Cerebellar nuclear complex (tissue), 1 donor: ENCODE measurements at places on chromosomes 2 and 18.

- no peak for DNase-seq
These were observed 9.5 kb upstream of the GRHL1 start for GRCh38 chr2:9941996-9942390.

- no peak for DNase-seq
These were observed 12.3 kb upstream of the TNFRSF11A start for GRCh38 chr18:62312851-62313250.

- DNase-seq: no peak
These were observed 825.8 kb upstream of the FANCL start for GRCh38 chr2:59066787-59067399.

GRCh38 chr2:25274868-25275574, 66.7 kb downstream of the DNMT3A start:
- no peak for DNase-seq

DNA sequence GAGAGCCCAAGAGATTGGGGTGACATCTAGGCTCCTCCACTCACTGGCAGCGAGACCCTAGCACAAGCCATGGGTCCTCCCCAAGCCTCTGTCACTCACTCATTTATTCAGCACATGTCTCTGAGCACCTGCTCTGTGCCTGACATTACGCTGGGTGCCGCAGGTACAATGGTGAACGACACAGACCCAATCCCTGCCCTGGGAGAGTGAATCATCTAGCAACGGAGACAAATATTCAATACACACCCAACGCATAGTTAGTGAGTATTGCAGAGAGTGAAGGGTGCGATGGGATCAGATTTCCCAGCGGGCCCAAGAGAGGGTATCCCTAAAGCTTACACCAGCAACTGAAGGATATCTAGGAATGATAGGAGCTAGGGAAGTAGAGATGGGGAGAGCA, 45.5 kb downstream of the ZFP36L2 start:
- no peak for DNase-seq

DNA sequence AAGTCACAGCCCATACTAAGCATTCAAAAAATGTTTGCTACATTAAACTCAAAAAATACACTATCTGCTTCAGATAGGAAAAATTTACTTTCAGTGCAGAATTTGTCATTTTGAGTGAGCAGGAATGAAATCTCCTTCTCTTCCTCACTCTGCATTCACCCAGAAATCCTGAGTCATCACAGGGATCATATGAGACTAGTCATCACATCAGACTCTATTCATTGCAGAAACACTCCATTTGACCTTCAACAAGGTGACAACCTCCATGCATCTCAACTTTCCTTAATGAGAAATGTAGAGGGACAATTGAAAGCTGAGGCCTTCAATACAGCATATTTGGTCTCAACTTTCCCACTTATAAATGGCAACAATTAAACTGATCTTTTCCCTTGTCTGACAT, 130.4 kb upstream of the CYP26B1 start:
- DNase-seq: no peak

GRCh38 chr2:159592441-159592840, 23.9 kb downstream of the BAZ2B start:
- no peak for DNase-seq

- no peak for DNase-seq
These were observed 294.1 kb upstream of the FANCL start for GRCh38 chr2:58535182-58535581.

GRCh38 chr18:9571546-9571945, 42.8 kb downstream of the PPP4R1 start:
- no peak for DNase-seq

GRCh38 chr2:174773215-174773614, 8.9 kb upstream of the CHRNA1 start:
- no peak for DNase-seq

DNA sequence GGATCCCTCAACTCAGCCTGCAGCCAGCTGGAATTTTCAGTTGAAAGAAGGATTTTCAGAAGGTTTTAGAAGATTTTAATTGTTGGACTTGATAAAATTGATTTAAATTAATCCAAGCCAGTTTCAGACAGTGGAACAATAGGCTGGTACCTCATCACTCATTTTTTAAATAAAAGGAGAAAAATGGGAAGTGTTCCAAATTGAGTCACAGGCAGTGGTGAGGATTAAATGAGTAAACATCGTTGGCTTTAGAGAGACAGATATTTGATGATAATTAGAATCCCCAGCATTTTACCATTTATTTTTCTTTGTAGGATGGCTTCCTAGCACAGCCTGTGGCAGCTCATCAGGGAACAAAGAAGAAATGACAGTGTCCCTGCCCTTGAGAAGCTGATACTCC, 7.4 kb downstream of the CXCR4 start:
- DNase-seq: no peak

DNA sequence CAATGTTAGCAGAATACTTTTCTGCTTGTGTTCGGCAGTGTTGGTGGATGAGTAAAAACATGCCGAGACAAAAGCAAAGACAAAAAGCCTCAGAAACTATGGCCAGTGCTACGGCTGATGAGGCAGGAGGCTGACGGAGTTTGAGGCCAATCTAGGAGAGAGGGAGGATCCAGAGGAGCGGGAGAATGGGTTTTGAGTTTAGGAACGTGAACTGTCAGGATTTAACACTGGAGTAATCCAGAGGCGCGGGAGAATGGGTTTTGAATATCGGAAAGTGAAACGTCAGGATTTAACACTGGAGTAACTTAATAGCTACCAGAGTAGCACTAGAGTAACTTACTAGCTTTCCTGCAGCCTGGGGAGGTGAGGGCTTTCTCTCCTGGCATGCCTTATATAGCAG, 37.4 kb downstream of the LYPD6B start:
- no peak for DNase-seq

DNA sequence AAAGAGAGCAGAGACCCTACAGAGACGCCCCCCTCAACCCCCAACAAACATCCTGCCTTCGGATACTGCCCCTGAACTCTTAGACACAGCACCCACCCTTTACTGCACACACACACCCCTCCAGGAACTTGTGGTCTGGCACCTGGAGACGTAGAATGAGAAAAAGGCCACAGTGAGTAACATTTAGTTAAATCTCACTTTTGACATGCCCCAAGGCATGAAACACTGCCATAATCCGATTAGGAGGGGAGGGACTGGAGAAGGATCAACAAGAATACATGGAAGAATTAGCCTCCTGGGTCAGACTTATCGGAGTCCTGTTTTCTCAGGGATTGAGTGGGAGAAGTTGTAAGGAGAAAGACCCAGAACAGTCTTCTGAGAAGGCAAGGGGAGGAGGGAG, 4.1 kb downstream of the CDK5R2 start:
- DNase-seq: no peak

DNA sequence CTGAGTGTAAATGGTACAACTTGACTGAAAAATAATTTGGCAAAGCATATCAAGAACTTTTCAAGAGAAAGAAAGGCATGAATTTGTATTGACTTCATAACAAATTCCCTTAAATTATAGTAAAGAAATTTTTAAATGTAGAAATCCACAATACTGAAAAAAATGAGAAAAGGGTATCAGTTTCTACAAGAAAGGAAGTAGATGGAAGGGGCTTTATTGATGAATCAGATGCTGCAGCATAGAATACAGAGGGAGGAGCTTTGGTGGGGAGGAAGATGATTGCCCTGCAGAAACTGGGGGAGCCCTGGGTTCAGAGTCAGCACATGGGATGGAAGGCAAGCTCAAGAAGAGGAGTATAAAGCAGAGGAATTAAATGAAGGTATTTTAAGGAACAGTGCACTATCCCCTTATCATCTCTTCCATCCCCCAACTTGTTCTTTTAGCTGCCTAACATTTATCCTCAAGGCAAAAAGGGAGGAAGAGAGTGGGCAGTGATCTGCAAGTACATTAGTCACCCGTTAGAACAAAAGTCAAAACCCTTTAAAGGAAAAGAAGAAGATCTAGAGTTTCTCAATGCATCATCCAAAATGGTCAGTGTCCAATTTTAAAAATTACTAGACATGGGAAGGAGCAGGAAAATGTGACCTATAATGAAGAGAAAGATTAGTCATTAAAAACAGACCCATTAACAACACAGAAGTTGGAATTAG, 77.7 kb downstream of the KCTD18 start:
- DNase-seq: no peak

DNA sequence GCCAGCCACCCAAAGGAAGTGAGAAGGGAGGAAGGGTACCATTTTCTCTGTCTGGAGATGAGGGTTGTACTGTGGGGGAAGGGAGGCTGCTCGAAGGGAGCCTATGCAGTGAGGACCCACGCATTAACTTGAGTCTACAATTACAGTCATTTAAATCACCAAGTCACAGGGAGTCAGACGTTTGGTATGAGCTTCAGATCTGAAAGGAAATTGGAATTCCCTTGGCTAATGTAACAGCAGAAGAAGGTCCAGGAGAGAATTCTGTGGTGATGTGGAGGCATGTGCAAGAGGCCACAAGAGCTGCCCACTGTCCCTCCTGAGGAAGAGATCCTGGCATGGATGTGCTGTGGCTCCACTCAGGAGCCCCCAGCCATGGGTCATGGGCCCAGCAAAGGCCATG, 22.5 kb downstream of the DAPL1 start:
- DNase-seq: no peak

GRCh38 chr18:24910221-24910620, 441.7 kb downstream of the ZNF521 start:
- DNase-seq: no peak

DNA sequence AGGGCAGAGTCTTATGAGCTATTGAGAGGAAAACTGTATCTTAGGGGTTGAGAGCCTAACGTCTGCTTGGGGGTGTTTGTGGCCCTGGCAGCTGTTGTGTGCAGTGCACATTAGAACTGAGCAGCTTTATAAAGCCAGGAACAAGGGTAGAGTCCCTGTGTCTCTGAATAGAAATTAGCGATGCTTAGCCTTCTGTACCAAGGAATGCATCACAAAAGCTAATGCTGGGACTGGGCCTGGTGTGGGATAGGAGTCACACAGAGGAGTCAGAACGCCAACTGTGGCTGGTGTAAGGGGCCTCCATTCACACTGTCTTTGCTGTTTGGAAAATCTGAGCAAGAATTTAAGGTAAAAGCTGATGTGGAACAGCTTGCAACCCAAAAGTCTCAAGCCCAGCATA, 283.2 kb downstream of the SOX11 start:
- no peak for DNase-seq

DNA sequence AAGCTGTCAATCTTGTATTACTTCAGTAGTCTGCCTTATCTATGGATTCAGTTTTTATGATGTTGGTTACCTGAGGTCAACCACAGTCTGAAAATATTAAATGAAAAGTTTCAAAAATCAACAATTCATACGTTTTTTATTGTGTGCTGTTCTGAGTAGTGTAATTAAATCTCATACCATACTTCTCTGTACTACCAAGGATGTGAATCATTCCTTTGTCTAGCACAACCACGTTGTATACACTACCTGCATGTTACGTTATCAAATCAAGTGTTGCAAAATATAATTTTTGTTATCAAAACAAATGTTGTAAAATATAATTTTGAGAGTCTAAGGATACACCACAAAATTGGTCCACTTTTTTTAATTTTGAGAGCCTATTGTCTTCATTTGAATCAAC, 590.2 kb upstream of the SETBP1 start:
- DNase-seq: no peak

DNA sequence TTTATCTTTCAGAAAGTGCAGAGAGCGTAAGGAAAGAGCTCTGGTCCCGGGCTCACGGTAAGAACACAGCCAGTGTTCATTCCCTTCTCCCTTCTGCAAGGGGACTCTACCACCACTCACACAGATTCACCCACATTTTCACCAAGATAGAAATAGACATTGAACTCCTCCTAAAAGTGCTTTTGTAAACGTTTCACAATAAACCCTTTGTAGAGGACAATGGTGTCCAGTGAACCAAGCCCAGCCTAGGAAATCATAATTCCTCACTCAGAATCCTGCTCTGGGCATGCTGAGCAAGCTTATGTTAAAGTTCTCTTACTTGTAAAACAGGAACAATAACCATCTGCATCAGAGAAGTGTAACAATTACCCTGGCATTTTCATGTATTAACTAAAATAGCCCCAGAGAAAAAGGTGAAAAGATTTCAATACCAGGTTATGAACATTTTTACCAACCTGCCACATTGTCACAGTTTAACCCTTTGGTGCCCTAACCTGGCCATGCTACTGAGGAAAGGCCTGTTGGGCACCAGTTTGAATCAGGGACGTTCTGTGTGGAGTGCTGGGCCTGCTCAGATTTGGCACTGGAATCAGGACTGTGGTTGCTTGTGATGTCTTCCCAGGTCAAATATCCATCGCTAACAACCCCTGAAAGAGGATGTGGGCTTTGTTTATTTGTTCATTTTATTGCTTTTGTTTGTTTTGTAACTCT, 22.5 kb upstream of the NDUFV2 start:
- DNase-seq: no peak

DNA sequence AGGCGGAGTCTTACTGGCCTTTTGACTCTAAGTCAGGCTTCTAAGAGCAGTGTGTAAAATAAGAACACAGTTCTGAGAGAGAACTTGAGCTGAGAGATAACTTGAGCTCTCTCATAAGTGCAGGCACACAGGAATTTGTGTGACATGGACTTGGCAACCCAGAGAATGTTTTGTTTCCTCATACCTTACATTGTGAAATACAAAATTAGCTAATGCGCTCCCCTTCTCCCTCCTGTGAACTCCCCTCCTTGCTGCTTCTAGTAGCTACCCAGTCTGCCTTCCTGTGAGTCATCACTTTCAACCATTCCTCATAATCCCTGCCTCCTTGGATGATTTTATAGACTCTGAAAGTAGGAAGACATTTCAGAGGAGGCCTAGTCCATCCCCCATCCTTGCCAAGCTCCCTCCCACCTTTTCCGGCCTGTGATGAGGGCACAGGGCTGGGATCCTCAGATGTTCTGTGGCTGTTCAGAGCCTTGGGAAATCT, 22.6 kb downstream of the FER1L5 start:
- no peak for DNase-seq

DNA sequence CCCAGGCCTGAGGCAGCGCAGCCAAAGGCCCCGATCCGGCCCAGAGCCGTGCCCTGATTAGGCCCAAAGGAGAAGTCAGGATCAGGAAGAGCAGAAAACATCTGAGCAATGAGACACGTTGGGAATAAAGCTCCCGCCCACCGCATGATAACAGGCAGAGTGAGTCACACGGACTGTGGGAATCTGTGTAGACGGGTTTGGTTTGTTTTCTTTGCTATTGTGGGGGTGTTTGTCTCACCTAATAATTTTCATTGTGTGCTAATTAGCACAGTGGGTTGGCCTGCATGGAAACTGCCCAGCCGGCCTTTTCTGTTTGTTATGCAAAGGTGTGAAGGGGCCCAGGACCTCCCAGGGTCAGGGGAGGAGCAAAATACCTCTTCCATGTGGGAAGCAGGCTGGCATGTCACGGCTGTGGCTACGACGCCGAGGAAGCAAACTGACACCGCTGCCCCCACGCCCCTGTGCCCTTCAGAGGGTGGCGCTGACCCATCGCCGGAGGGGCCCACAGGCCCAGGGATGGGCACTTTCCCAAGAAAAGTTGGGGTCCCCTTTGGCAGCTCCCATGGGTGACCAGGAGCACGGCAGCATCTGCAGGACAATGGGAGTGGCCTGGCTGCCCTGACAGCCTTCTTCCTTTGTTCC, 68.4 kb upstream of the CTDP1 start:
- DNase-seq: no peak

DNA sequence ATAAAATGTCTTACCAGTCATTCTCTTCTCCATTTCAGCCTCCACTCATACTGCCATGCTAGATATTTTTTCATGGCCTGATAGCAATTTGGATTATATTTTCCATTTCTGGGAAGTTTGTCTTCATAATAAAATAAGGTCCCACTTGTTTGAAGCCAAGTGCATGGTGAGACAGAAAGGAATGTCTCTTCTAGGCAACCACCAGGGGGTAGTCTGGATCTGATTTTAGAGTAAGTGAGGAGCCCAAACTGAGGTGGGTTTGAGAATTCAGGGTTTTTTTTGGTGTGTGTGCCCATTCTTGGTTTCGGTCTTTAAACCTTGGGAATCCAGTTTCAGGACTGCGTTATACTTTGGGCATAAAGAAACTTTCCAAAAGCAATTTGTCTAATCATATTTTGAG, 315.5 kb downstream of the RPRM start:
- no peak for DNase-seq
